ENCODE measurements at places on chromosomes 12 and 14.

DNA sequence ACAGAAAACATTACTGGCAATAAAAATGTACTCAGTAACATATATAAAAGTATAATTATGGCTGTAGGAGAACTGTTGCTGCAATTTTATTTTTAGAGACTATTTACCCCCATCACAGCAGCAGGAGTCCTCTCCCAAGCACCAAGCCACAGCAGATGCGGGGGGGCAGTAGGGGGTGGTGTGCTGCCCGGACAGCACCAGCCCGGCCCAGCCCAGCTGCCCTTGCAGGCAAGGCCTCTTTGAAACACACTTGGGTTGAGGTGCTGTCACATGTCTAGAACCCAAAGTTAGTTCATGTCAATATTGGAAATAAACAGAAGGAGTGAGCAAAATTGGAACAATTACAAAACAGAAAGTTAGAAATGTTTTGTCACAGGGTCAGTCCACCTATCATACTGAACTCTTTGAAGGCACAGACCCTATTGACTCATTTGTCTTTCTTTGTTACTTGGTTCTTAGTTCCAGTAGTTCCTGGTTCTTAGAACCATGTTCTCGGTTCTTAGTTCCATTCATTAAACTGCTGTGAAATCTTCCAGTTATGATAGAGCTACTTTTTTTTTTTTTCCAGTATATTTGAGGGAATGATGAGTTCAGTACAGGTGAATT is 22.7 kb downstream of the CCNK start:
- DNase-seq, result no peak

- no peak for DNase-seq
Observed at GRCh38 chr12:52949413-52950331, 754 bp downstream of the KRT18 start.

- DNase-seq, result no peak
Observed at GRCh38 chr14:34063470-34064164, 112.7 kb upstream of the EGLN3 start.

DNA sequence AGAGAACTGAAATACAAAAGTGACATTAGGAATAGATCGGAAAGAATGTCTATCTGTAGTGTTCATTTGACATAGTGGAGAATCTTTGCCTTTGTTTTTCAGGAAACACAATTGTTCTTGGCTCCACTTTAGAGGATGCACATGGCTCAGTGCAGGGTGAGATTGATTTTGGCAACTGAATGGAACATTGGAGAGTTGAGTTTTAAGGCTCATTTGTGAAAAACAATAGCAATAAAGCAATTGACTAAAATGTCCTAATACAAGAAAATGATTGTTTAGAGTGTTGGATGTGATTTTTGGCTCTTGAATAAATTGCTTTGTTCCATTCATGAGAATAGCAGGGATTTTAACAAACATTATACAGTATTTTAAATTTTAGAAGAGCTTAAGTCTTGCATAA is 116.4 kb downstream of the SLC38A1 start:
- no peak for DNase-seq

DNA sequence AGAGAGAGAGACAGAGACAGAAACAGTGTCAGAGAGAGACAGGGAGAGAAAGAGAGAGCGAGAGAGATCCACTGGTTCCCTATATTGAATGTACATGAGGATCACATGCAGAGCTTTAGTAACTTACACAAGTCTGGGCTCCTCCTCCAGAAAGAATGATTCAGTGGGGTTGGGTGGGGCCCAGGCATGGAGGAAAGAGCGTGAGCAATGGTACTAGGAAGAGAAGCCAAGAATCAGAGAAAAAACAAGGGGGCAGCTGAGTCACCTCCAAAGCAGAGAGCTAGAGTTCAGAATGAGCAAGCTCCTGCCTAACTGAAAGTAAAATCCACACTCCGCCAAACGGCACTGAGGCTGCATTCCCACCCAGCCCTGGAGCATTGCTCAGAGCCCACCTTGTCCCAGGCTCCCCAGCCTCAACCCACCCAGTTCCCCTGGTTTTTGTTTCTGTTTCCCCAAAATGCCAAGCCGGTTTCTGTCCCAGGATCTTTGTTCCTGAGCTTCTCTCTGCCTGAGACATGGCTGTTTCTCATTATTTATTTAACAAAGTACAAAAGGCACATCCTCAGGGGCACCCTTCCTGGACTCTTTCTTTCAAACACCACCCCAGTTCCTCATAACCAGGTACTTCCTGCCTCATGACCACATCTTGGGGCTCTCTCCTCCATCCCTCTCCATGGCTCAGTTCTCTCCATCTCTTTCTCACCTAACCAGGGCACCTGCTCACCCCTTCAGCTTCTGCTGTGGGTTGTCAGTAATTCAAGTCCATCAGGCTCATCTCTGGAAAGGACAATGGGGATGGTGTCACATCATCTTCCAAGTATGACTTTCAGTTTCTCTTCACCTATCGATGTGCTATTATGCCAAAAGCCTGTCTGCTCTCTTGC is 670.3 kb upstream of the TBX3 start:
- no peak for DNase-seq

DNA sequence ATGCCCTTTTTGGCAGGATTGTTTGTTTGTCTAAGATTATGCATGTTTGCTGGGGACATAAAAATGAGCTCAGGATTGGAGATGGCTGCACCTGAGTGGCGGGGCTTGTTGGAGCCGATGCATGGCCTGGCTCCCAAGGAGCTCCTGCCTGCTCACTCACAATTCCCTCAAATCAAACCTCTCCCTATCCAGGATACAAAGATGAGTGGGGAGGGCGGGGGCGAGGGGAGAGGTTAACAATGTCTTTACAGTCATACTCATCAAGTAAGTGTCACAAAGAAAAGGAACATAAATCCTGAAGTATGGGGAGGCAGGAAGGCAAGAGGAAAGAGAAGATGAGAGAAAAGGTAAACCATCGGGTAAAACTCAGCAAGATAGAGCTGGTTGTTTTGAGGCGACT is 104.0 kb upstream of the COCH start:
- DNase-seq, result no peak

- DNase-seq, result no peak
Observed at GRCh38 chr14:66514213-66514612, 6.3 kb downstream of the GPHN start.

GRCh38 chr12:6775185-6776174 is 3.2 kb downstream of the LAG3 start:
- DNase-seq, result no peak

DNA sequence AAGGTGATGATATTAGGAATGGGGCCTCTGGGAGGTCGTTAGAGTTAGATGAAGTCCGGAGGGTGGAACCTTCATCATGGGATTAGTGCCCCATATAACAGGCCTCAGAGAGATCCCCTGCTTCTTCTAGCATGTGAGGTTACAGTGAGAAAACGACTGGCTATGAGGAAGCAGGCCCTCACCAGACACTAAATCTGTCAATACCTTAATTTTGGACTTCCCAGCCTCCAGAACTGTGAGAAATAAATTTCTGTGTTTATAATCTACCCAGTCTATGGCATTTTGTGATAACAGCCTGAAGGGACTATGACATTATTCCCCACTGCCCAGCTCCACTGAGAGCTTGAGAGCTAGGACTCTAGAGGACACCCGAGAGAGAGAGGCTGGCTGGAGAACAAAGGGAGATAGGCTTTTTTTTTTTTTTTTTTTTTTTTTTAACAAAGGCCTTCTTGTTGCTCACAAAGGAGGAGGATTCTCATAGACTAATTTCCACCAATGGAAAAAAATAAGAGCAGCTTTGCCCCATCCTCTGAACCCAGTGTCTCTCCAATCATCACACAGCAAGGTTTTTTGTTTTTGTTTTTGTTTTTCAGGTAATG is 87.8 kb upstream of the EEA1 start:
- DNase-seq, result no peak

DNA sequence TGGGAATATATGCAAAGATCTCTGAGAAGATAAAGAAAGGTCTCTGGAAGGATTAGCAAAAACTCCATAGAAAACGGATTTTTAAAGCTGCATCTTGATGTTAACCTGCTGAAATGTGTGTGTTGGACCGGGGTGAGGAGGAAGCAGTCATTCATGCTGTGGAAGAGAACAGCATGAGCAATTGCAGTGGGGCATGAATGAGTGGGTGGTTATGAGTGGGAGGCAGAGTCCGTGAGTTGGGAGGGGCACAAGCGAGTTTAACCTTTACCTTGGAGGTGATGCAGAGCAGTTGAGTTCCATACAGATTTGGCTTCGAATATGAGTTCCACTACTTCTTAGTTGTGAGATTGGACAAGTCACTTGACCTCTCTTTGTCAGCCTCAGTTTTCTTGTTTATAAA is 29.4 kb upstream of the GALNT8 start:
- DNase-seq, result no peak

GRCh38 chr14:71695611-71696350 is 236.4 kb upstream of the RGS6 start:
- DNase-seq, result no peak

- DNase-seq, result no peak
Observed at GRCh38 chr14:54226103-54226502, 170.7 kb upstream of the CDKN3 start.

DNA sequence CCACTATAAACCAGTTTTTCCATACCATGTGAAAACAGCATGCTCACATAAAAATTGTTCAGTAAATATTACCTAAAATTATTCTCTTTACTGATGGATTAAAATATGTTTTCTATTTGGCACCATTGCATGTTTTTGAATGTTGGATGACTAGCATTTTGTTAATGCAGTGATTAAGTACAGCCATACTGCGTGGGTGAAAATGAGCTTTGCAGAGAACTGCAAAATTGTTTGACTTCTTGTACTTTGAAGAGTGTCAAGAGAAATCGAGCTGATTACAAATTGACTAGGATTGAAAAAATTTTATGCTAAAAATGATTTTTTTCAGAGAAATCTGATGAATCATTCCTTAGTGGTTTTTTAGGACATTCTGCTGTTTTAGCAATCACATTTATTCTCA is 452.9 kb downstream of the RPL10L start:
- no peak for DNase-seq

GRCh38 chr14:64792231-64792630 is 87.5 kb downstream of the SPTB start:
- DNase-seq, result no peak

- DNase-seq, result no peak
Observed at GRCh38 chr14:71117839-71118743, 210.8 kb downstream of the PCNX1 start.

- DNase-seq, result no peak
Observed at GRCh38 chr12:125971981-125972380, 906.7 kb downstream of the AACS start.

GRCh38 chr12:120457133-120457532 is 10.9 kb downstream of the GATC start:
- DNase-seq, result no peak

- no peak for DNase-seq
Observed at GRCh38 chr12:42936991-42937390, 347.4 kb upstream of the PRICKLE1 start.

Measured in activated naive CD4-positive, alpha-beta T cell treated with anti-CD3 and anti-CD28 coated beads, Interleukin-2, amount 50 U/mL, for 16 hours (primary cell).